ENCODE measurements at places on chromosomes 7 and 10. TPM values are rescaled to one million over a fixed set of nuclear protein-coding genes. Genes with fewer than 3 reads are reported as not detected.

DNA sequence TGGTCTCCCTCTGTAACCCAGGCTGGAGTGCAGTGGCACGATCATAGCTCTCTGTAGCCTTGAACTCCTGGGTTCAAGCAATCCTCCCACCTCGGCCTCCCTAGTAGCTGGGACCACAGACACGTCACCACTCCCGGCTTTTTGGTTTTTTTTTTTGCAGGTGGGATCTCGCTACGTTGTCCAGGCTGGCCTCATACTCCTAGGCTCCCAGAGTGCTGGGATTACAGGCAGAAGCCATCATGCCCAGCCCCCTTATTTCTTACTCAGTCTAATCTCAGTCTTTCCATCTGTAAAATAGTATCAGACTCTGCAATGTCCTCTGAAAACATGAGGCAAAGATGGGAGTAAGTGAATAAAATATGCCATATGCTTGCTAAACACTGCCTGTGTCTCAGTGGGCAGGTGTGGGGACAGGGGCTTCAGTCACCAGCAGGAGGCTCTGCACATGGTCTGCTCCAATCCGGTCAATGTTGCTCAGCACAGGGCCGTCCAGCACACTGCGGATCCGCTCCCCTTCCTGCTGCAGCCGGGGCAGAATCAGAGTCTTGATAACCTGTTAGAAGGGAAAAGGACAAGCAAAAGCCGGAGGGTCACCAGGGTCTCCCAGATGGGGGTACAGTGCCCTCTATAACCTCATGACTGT is 8.2 kb downstream of the AP4M1 start:
- DNase-seq: no peak

GRCh38 chr7:140673774-140674155 is 1.0 kb downstream of the ADCK2 start:
- no peak for DNase-seq

COBL gene
- 66.1 TPM for total RNA-seq

ECHDC3 gene
- 10.5 TPM for total RNA-seq

DNA sequence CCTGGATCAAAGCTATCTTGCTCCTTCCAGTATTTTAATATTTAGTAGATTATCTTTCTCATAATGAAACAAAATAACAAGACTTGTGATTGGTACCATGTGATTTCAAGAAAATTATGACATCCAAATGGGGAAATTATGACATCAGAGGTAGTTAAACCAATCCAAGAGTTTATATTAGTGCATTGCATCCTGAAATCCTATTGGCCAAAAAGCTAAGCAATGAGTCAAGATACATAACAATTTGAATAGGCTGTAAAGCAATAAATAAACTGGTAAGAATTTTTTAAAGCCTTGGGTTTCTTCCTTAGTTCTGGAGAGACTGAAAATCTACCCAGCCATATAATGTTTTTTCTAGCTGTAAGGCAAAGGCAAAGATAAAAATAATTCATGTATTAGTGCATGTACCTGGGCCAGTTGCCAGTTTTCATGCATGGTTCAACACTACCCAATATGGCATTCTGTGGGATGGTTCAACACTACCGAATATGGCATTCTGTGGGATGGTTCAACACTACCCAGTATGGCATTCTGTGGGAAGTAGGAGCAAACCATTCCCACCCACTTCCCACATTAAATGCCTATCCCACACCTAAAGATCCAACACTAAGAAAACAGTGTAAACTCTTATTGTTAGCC is at the start of gene RNF148:
Gene RNF148 (minus strand): TSS at position 51 of the 639 bp plus-strand sequence. CDS start 172 bp downstream, outside the sequence.
- DNase-seq: no peak

PPP1R17 gene
- not detected for total RNA-seq

DNA sequence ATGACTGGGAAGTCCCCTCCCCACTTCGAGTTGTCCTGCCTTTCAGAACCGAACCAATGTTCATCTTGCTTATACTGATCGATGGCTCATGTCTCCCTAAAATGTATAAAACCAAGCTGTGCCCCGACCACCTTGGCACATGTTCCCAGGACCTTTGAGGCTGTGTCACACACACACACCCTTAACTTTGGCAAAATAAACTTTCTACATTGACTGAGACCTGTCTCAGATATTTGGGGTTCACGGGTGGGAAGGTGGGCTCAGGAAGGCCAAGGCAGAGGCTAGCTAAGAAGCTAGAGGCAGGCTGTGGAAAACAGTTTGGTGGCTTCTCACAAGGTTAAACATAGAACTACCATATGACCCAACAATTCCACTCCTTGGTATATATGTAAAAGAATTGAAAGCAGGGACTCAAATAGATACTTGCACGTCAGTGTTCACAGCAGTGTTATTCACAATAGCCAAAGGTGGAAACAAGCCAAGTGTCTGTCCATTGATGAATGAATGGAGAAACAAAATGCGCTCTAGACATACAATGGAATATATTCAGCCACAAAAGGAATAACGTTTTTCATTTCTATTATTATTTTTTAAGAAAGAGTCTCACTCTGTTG is 15.4 kb downstream of the PRF1 start:
- no peak for DNase-seq

EIF5AL1 gene
- 0.53 TPM for total RNA-seq

FOXI2 gene
- total RNA-seq: not detected

Data from left colon (tissue), 2 donors.